ENCODE measurements at places on chromosomes 1 and 21.

DNA sequence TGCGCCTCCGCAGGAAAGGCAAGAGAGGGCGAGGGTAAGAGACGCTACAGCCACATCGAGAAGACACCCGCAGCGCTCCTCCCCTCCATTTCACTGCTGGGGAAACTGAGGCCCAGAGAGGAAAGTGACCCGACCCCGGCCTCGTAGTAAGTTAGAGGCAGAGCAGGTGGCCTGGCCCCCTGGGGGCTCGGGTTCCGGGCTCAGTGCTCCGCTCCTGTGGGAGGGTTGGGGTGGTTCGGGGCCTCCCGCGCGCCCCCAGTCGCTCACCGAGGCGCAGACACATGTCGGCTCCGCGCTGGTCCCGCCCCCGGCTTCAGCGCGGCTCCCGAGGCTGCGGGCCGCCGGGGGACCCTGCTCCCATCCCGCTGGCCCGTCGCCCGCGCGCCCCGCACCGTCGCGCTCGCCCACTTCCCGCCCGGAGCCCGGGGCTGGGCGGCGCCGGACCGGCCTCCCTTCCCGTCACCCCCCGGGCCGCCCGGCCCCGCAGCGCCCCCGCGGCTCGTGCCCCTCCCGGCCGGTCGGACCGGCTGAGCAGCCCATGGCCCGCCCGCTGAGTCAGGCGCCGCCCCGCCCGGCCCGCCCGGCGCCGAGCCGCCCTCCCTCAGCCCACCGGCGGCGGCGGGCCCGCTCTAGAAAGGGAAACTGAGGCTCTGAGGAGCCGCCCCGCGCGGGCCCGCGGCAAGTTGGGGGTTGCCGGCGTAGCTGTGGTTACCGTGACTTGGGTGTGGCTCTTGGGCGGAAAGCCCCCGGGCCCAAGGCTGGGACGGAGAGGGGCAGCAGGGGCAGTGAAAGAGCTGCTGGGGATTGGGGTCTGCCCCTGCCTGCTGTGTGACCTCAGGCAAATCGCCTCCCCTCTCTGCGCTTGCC, at the start of gene TMEM54:
TMEM54 (minus strand) TSS at position 434 of the 867 bp plus-strand sequence; CDS start at position 283, 151 bp downstream.
- no peak for DNase-seq

DNA sequence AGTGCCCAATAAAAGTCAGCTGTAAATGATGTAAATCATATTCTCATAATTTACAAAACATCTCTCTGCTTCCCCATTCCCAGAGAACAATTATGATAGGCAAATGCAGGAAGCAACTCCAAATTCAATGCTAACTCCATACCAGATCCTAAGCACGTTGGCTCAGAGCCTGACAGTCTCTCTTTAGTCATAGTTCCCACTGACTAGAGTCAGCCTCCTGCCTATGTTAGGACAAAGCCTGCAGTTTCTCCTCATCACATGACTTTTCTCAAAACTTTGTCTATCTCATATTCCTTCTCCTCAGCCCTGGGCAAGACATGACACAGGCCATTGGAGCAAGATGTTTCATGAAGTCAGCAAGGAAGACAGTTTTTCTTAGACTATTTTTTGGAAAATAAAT, 101.5 kb upstream of the COL24A1 start:
- no peak for DNase-seq

DNA sequence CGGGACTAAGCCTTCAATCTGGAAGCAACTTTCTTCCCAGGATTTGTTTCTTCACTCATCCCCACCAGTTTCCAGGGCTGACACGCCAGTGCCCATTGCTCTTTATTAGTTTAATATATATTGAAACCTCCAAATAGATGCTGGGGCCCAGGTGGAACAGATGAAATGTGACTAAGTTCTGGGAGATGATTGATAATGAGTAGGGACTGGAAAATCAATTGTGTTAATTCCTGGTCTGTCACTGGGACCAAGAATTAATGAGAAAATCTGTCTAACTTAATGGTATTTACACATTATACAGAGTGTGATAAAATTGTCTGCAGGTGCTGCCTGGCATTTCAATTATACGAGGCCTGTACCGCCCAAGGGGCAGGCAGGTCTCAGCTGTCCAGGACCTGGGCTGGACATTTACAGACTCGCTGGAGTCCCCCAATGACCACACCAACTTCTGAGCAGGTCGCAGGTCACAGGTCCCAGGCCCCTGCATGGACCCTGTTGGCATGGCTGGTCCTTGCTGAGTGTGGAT, 35.8 kb downstream of the UBIAD1 start:
- DNase-seq, result no peak

DNA sequence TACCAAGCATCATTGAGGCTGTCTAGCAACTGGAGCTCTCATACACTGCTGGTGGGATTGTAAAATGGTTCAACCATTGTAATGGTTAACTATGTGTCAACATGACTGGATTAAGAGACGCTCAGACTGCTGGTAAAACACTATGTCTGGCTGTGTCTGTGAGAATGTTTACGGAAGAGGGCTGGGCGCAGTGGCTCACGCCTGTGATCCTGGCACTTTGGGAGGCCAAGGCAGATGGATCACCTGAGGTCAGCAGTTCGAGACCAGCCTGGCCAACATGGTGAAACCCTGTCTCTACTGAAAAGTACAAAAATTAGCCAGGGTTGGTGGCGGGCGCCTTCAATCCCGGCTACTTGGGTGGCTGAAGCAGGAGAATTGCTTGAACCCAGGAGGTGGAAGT, 4.8 kb upstream of the FCRLA start:
- no peak for DNase-seq

All from NT2/D1 (cell line).